ENCODE measurements at places on chromosomes 7 and 10.

GRCh38 chr7:128215739-128216138 lies 25.3 kb upstream of the LEP start:
- DNase-seq, result no peak

- no peak for DNase-seq
Measured at GRCh38 chr7:42134276-42134876, 102.6 kb downstream of the GLI3 start.

GRCh38 chr7:158029509-158029908 lies 558.1 kb downstream of the PTPRN2 start:
- DNase-seq, result no peak

GRCh38 chr7:2652736-2653060 lies 20.9 kb downstream of the TTYH3 start:
- no peak for DNase-seq

DNA sequence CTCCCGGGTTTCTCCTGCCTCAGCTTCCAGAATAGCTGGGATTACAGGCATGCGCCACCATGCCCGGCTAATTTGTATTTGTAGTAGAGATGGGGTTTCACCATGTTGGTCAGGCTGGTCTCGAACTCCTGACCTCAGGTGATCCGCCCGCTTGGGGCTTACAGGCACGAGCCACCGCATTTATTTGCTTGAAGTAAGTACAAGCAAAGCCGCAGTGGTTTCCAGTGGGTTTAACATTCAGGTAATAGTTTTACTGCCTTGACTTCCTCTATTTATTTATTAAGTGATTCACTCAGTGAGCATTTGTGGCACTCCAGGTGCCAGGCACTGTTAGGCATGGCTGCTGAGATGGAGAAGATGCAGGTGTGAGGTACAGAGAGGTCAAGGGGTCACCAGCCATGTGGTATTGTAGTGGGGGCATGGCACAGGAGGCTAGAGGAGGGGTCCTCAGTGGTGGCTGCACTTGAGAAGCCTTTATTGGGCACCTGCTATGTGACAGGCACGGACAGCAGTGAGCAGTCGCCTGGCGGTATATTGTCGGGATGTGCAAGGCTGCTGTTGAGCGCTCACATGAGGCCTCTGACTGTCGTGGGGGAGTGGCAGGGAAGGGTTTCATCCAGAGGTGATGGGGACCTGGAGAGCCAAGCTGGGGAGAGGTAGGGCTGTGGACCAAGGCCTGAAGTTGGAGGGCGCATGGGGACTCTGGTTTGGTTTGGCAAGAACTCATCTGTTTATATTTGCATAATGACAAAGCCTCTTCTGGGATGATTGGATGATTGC lies 54.9 kb downstream of the DOCK1 start:
- DNase-seq, result no peak

DNA sequence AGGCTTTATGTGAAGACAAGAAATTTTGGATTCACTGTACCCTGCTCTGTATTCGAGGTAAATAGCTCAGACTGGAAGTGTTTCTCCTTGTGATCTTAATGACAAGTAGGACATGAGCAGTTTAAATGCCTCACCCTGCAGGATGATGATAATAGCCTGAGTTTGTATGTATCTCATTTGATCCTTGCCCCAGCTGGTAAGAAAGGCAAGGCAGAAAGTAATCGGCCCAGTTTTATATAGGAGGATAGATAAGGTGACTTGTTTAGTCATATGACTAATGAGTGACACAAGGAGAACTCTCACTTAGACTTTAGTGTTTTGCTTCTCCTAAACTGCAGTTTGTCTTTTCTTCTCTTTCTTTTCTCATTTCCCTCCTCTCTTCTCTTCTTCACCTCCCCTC lies 372.6 kb downstream of the PHF14 start:
- no peak for DNase-seq
